T-helper 17 cell (primary cell): ENCODE measurements at places on chromosomes 6 and 20.

DNA sequence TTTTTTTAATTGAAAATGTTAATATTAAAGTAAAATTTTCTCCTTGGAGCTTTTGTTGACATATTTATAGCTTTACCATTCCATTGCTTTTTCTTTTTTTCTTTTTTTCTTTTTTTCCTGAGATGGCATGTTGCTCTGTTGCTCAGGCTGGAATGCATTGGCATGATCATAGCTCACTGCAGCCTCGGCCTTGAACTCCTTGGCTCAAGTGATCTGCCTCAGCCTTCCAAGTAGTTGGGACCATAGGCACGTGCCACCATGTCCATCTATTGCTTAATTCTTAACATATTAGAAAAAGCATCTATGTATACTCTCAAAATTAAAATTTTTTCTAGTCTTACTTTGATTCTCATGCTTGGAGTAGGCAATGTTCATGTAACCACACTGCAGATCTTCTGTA is 43.0 kb downstream of the RALGAPB start:
- no peak for DNase-seq

DNA sequence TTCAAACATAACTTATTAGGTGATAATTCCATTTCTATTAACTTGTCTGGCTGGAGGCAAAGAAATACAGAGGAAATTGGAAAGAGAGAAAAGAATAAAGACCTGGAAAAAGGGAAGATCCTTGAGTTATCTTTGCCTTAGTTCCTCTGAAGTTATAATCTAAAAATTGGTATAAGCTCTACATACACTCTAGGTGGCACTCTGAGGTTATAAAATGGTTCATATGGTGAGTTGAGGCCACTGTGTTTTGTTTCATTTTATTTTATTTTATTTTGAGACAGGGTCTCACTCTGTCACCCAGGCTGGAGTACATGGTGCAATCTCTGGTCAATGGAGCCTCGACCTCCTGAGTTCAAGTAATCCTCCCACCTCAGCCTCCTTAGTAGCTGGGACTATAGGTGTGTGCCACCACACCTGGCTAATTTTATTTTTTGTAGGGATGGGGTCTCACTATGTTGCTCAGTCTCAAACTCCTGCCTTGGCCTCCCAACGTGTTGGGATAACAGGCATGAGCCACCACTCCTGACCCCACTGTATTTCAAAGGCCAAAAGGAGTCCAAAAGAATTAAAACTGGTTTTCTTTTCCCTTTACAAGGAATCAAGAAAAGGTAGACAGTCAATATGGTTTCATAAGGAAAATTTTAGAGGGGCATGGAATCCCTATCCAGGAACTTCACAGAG is 19.4 kb downstream of the GPX6 start:
- DNase-seq, result no peak

DNA sequence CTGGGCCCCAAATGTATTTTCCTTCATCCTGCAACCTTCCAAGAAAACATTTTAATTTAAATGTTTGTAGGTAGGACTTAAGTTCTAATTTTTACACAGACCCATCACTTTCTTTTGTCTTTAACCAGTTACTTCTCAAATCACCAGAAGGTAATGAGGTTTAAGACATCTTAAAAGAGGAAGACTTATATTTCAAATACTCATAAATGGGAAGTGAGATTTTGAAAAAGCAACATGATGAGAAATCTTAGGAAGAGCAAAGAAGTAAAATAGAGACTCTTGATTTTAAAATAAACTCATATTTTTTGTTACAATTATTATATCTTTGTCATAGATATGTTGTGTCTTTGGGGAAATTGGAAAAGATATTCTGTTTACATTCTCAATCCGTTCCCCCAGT is 82.3 kb downstream of the SYNE1 start:
- DNase-seq, result no peak

DNA sequence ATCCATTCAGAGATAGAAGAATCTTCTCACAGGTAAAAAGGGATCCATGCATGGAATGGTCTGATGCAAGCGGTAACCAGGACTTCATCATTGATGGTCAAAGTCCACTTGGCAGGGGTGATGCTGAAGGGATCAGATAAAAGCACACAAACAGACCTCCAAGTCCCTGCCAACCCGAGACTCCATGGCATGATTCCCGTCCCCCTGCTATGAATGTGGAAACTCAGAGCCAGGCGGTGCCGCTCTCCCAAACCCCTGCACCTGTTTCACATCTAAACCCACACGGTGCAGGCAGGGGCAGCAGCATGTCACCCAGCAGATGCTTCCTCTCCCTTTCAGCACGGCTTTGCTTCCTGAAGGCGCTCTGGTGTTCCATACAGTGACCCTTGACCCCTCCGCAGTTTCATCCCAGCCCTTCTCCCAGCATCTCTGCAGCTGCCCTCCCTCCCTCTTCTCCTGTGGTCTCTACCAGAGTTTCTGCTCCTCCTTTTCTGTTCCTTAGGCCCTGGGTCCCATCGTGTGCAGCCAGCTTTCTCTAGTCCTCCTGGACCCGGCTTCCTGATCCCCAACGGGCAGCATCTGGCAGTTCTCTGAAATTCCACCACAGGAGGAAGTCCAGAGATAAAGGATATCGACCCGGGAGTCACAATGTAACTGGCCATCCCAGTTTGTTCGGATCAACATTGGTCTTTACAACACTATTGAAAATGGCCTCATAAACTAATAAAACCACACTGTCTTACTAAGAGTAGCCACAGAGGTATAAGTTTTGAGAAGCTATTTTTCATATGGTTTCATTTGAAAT is 235.0 kb downstream of the TTLL2 start:
- DNase-seq, result no peak

- DNase-seq, result no peak
Measured at GRCh38 chr6:170162775-170163404, 128.0 kb downstream of the DLL1 start.

DNA sequence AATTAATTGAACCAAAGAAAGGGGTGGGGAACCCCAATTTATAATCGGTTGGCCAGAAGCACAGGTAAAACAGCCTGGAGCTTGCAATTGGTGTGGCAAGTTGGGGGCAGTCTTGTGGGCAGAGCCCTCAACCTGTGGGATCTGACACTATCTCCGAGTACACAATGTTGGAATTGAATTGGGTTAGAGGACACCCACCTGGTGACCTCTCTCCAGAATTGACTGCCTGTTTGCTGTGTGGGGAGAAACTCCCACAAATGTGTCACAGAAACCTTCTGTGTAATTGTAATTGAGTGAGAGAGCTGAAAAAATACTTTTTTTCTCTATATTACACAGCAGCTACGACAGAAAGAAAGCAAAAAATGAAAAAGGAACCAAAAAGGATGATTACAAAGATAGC is 53.0 kb upstream of the FAM83C start:
- no peak for DNase-seq

DNA sequence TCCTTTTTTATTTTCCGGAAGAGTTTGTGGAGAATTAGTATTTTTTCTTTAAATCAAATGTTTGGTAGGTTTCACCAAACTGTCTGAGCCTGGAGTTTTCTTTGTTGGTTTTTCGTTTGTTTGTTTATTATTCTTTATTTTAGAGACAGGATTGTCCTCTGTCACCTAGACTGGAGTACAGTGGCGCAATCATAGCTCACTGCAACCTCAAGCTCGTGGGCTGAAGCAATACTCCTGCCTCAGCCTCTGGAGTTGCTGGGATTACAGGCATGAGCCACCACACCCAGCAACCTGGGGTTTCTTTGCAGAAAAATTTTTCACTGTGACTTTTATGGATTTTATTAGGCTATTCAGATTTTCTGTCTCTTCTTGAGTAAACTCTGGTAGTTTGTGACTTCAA is 120.2 kb upstream of the LOC128125822 start:
- DNase-seq, result no peak
